ENCODE measurements at places on chromosomes 12 and 14.

GRCh38 chr14:74437496-74438053 lies 11.6 kb upstream of the SYNDIG1L start:
- no peak for DNase-seq

GRCh38 chr14:61168141-61168540 lies 113.0 kb downstream of the TMEM30B start:
- DNase-seq, result no peak

DNA sequence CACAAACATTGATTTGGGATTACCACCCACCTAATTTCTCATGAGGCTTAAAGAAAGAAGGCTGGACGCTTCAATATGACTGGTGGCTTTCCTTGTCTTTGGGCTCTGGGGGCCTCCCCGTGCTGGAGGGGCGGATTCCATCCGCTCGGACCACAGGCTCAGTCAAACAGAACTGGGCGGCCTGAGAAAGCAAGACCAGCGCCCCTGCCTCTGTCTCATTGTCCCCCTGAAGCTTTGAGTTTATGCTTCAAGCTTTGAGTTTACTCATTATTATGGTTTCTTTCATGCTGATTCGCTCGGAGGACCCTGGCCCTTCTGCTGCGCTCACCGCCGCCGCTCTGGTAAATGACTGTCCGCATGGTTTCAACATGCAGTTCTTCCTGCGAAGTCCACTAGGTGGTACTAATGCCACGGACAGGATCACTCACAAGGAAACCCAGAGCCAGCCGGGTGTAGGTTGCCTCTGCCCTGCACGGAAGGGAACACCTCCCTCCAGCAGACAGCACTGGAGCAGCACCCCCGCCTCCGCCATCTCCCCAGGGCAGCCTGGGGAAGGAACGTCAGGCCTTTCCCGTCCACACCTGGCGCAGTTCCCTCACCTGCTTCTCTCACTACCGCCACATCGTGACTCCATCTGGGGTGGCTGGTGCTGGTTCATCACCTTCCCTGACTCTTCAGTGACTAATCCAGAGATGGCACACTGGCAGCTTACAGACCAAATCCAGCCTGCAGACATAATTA lies 13.2 kb upstream of the TIGAR start:
- peak; percentile 95 for DNase-seq

GRCh38 chr12:103875666-103876065 lies 34.6 kb upstream of the NT5DC3 start:
- DNase-seq, result no peak

DNA sequence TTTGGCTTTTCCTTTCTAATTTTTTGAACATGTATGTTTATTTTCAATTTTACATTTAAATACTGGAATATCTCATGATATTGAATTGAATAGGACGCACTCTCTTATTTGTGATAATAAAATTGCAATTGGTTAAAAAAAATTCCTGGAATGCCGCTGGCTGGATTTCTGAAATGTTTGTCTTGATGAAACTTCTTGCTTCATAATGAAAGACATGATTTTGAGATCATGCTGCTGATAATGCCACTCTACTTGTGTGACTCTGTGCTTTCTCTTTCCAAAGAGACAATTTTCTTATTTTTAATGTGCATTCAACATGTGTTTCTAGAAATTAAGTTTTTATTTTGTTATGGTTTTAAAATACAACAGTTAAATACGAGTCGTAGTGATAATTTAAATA lies 465.7 kb upstream of the FAR2 start:
- no peak for DNase-seq

GRCh38 chr14:48289701-48290100 lies 614.3 kb upstream of the MDGA2 start:
- DNase-seq, result no peak
